Nephron progenitor cell (in vitro differentiated cells): ENCODE measurements at places on chromosomes 1 and 21.

- DNase-seq = no peak
Measured at GRCh38 chr1:164470996-164471395, 88.0 kb upstream of the PBX1 start.

DNA sequence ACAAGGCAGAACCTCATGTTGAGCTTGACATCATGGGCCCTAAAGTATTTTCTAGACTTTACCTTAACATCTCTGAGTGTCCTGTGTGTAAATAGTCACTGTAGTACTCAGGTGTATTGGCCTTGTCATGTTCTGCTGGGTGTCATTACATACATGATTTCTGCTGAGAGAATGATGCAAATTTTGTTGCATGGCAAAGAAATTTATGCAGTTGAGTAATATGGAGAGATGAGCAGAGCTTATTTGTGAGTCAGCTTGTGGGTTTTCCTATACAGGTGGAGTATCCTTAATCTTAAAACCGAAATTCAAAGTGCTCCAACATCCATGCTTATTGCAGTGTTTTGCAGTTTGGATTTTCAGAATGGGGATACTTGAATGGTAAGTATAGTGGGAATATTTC is 36.6 kb downstream of the RGL1 start:
- DNase-seq = no peak

GRCh38 chr1:30120245-30121000 is 603.0 kb downstream of the MATN1 start:
- no peak for DNase-seq

DNA sequence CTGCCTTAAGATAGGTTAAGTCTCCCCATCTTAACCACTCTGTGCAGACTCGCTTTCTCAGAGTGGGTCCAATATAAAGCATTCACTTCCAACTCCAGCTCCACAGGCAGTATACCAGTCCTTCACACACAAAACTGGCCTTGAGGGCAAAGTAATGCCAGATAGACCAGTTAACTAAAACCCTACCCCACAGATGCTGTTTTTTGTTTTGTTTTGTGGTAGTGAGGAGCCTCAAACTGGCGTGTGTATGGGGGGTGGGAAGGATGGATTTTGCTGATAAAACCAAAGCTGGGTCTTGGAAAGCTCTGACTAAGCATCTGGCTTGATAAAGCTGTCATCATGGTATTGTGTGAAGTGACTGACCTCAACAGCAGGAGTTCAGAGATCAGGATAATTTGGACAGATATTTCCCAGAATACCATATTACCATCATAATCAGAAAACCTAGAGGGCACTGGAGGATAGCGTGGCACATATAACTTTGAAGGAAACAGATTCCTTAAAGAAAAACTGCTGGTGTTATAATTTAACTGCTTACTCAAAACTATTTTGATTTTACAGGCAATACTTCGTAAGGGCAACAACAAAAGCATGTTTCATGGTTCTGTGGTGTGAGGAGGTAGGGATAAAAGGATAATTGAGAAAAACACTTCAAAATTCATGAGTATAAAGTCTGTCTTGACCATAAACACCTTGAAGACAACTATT is 29.6 kb upstream of the CPLANE2 start:
- DNase-seq = no peak

- DNase-seq = no peak
Measured at GRCh38 chr1:43382027-43382779, 7.4 kb downstream of the MED8 start.

DNA sequence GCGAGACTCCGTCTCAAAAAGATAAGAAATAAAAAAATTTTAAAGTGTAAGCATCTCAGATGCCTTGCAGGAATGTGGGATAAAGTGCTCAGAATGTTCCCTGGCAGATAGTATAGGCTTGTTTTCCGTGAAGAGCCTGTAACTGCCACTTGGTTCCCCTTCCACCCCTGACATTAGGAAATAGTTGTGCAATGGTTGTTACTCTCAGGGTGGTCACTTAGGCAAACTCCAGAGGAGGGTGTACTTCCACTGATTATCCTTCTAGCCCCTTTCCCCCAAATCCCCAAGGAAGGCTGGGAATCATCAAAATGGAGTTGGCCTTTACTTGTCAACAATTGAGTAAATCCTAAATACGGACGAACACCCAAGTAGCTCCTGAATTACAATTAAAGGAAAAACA is 10.4 kb downstream of the RPL11 start:
- DNase-seq = no peak
